ENCODE measurements at places on chromosomes 3 and 15.

DNA sequence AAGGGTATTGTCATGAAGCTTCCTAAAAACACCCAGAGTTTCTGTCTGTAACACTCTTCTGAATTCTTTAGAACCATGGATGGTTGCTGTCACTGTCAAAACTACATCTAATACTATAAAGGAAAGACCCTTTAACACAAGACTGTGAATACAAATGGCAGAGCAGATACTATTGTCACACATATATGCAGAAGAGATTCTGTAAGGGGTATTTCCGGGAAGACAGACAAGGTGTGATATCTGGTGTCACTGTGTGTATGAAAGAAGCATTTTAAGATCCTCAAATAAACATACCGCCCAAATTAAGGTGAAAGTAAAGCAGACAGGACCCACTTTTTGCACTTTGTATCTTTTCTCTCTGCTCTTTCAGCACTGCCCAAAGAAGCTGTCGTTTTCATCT, 306.4 kb downstream of the RORA start:
- DNase-seq: no peak

DNA sequence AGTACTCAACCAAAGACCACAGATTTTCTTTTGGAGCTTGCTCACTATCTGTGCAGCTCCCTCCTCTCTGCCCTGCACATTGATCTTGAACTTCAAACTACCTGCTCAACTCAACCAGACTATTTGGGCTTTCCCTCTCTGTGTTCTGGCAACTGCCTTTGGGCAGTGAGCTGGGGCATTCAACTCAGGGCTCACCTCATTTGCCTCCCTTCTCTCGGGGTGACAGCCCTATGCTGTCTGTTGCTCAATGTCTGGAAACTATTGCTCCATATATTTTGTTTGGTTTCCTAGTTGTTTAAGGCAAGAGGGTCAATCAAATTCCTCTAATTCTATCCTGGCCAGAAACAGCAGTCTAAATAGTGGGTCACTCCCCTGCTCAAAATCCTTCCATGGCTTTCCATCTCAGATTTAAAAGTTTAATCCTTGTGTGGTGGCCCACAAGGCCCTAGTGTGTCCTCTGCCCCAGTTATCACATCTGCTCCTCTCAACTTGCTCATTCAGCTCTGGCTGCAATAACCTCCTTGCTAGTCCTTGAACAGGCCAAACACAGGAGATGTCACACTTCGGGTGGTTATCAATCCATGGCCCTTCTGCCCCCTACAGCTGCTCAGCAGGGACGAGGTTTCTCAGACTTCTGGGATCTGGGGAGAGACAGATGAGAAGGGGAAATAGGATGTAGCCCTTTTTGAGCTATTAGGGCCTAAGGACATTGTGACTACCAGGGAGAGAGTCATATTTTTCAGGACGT, 67.8 kb downstream of the SNRK start:
- DNase-seq: no peak

DNA sequence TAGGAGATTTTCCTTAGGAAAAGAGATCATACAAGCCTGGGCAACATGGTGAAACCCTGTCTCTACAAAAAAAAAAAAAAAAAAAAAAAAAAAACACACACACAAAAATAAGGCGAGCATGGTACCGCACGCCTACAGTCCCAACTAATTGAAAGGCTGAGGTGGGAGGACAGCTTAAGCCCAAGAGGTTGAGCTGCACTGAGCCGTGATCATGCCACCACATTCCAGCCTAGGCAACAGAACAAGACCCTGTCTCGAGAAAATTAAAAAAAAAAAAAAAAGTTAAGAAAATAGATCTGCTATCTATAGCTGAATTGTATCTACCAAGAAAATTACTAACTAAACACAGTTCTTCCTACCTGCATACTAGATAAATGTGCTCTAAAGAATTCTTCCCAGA, 7.1 kb downstream of the MSL2 start:
- DNase-seq: no peak

DNA sequence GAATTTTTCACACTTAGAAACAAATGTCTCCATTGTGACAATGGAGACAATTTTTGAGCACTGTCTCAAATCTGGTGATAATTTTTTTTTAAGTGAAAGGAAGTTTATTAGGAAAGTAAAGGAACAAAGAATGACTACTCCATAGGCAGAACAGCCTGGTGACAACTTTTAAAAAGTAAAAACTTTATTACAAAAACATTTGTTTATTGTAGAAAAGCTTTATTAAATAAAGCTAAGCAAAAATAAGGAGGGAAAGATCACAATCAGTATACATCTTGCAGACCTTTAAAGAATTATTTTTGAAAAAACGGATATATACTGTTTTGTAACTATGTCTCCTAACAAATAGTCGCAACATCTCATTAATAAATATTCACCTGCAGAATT, 688 bp upstream of the OXSM start:
- DNase-seq: no peak

- no peak for DNase-seq
These were observed 99.0 kb downstream of the MEGF11 start for GRCh38 chr15:66154581-66154980.
